Memory B cell (primary cell): ENCODE measurements at places on chromosomes 11 and 22.

GRCh38 chr11:19873730-19874129 lies 161.1 kb downstream of the NAV2 start:
- DNase-seq, result no peak

DNA sequence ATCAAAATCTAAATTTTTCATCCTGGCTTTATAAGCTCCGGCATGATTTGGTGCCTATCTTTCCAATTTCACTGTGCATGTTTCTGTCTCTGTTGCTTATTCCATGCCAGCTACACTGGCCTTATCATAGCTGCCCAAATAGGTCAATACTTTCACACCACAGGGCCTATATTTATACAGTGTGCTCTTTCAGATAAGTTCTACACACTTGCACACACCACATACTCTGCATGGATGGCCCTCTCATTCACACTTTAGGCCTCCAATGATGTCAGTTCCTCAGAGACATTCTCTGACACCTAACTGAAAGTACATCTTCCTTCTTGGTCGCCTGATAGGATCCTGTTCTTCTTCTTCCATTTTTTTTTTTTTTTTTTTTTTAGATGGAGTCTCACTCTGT lies 7.0 kb downstream of the ALG8 start:
- no peak for DNase-seq

GRCh38 chr11:69278091-69278867 lies 15.7 kb upstream of the MYEOV start:
- DNase-seq, result no peak

GRCh38 chr11:2725368-2726300 lies 25.8 kb upstream of the KCNQ1OT1 start:
- no peak for DNase-seq

- DNase-seq, result no peak
Observed at GRCh38 chr22:37022483-37023337, 3.2 kb downstream of the MPST start.

DNA sequence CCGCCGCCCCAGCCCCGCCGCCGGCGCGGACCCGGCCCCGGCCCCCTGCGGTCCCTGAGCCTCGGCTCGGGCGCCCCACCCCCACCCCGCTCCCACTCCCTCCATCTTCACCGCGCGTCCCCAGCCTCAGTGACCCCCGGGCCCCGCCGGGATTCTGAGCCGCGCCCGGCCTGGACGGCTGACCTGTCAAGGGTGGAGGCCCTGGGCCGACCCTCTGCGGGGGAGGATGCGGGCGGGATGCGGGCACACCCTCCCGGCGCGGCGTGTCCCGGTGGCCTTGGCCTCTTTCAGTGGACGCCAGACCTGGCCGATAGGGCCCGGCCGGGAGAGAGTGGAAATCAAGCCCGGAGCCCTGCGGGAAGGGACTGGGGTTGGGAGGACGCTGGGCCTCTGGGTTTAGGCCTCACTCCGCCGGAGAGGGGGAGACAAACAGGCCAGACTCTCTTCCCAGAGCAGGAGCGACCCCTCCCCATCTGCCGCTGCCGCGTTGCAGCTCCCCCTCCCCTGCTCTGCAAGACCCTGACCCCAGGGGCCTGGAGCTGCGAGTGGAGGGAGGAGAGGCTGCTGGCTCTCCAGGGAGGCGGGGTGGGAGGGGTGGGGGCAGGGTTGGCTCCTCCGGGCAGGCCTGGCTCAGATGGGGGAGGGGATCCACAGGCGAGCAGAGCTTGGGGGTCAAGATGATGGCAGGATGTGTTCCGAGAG lies 525 bp downstream of the MAPK8IP2 start:
- no peak for DNase-seq

GRCh38 chr11:122594986-122595645 lies 60.4 kb upstream of the UBASH3B start:
- DNase-seq, result no peak

GRCh38 chr11:63536669-63537292 lies at the start of gene PLAAT4:
TSS of gene PLAAT4 (plus strand) at chr11:63536808. CDS start at chr11:63536869, 61 bp downstream.
- DNase-seq, result no peak

DNA sequence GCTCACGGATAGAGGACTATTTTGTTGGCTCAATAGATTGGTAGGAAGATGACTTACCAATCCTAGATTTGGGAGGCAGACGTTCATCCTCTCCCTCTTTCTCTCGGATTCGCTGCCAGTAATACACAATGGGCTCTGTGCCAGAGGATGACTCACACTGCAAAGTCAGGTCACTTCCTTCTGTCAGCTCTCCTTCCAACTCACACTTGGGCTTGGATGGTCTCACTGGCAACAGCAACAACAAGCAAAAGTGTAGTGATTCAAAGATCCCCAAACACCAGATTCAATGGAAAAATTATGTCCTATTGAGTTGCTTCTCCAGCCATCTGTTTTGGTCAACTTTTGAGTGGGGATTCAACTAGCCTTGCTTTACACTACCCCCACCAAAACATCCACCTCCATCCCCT lies 21.7 kb upstream of the HSPA8 start:
- DNase-seq, result no peak

GRCh38 chr11:8234425-8234821 lies 29.3 kb downstream of the LMO1 start:
- no peak for DNase-seq

DNA sequence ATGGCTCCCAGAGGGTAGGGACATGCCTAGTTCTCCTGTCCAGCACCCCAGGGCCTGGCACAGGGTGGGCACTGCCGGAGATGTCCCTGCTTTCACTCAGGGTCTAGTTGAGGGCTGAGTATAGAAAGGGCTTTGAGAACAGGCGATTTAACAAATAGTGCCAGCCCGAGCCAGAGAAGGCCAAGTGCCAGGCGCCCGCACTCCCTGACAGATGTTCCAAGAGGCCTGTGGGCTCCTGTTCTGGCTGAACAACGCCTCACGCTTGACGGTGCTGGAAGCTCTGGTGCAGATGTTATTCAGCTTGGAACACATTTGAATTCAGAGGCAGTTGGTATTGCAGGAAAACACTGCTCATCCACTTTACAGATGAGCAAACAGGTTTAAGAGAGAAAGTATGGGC lies 46.5 kb downstream of the NFAM1 start:
- DNase-seq, result no peak

DNA sequence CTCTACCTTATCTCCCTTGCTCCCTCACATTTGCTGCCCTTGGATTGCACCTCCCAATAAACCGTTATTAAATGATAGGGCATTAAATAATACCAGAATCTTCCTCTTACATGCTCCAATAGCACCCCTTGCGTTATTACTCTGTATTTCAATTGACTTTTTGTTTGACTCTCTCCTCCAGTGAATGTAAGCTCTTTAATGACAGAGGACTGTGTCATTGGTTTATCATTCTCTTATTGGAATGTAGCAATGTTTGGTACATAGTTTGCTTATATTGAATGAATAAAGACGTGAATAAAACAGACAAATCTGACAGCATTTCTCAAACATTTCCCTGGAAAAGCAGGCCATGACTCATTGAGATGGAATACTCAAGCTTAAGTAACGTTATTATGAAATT lies 8.7 kb upstream of the MPEG1 start:
- no peak for DNase-seq

DNA sequence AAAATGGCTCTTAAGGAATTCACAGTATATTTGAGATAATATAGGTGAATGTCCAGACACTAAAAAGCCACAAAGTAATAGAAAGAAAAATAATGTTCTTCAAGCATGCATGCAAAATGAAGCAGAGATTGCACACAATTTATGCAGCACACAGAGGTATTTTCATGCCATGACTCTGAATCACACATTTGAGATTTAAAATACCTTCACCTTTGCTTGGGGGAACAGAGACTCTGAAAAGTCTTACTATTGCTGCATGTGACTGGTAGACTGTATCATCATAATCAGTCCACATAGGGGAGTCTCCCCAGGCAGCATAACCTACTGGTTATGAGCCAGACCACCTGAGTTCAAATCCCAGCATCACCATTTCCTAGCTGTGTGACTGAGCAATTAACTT lies 96.2 kb downstream of the RCN1 start:
- no peak for DNase-seq
